ENCODE measurements at places on chromosomes 2 and 18.

DNA sequence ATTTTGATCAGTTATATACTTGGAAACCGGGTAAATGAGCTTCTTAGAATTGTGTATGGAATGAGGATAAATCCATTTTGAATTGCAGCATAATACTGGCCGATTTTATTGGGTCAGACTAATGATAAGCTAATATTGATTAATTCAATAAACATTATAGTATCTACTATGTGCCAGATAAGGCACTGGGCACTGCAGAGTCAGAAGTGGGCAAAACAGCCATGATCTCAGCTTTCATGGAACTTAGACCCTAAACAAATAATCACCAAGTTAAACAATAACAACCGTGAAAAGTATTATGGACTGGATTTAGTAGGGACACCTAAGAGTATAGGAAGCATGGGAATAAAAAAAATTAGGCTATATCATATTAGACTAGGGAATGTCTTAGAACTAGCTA, 297.0 kb upstream of the PKDCC start:
- no peak for DNase-seq

DNA sequence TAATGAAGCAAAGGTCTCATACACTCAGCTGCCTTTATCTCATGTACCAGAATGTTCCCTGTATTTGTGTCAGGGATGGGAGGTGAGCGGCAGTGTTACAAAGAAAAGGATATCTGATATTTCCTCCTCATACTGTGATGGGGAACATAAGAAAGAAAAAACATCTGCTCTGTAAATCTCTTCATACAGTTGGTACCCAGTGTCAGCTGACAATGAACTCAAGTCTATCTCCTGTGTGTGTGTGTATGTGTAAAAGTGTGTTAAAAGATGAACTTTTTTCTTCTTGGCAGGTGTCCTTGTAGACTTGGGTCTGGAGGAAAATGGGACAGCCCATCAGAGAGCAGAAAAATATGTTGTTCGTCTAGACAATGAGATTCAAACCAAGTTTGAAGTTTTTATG, 127.8 kb downstream of the ESCO1 start:
- DNase-seq: no peak

DNA sequence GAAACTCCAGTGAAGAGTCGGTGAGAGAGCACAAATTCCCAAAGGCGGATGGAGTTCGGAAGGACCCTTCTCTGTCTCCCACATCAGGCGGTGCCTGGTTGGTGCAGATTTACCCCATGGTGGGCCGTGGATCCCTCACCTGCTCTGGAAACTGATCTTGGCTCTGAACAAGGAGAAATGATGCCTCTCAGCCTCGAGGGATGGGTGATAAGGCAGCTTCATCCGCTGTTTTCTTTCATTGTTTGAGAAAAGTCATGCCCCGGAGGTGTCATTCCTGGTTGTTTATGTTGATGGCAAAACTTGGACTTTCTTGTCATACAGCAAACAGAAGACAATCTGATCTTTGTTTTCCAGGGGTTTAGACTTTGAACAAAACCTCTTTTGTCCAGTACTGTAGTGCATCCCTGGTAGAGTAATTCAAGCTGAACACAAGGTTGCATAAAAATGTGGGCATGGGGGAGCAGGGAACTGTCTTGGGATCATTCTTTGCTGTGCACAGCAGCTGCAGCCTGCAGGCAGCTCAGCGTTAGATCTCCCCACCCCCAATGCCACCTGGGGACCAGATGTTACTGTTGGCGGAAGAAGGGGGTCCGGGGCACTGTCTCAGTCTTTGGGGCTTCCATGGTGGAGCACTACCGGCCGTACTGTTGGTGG, 81.3 kb downstream of the NFATC1 start:
- no peak for DNase-seq

DNA sequence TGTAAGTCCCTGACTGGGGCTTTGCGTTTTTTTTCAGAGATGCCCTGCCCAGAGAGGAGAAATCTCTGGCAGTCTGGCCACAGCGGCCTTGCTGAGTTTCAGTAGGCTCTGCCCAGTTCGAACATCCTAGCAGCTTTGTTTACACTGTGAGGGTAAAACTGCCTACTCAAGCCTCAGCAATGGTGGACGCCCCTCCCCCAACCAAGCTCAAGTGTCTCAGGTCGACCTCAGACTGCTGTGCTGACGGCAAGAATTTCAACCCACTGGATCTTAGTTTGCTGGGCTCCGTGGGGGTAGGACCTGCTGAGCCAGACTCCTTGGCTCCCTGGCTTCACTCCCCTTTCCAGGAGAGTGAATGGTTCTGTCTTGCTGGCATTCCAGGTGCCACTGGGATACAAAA, 31.7 kb downstream of the L3MBTL4 start:
- DNase-seq: no peak

DNA sequence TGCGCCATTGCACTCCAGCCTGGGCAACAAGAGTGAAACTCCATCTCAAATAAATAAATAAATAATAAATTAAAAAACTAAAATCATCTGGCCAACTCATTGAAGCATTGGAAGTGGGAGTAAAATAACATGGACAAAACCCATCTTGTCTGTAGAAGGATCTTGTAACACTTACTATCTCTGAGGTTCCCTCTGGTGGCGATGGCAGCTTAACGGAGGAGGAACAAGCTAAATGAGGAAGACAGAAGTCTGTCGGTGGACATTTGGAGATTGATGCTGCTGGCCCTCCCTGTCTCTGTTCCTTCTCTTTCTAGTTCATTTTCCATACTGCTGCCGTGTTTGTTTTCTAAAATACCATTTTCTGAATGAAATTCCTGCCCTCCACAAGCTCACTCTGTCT, 43.4 kb downstream of the ZCCHC2 start:
- DNase-seq: no peak

GRCh38 chr2:9627310-9627709, 3.5 kb downstream of the YWHAQ start:
- DNase-seq: no peak

- DNase-seq: peak; percentile 46
These were observed 31.6 kb upstream of the SNORC start for GRCh38 chr2:232838406-232838874.

- DNase-seq: no peak
These were observed 159.6 kb upstream of the HNRNPA3 start for GRCh38 chr2:177053038-177053437.

DNA sequence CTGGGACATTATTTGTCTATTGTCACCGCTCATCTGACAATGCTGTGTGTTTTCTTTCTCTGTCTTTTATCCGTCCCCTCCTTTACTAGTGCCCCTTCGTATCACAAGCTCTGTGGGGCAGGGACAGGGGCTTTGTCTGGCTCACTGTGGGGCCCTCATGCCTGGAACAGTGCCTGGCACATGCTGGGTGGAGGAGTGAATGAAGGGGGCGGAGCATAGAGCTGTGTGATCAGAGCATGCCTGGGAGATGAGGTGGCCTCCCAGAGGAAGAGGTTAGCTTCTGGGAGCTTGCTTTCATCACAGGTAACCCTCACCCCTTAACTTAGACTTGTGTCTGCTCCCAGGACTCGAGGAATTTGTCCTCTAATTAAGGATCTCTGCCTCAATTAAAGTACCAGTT, 16.4 kb downstream of the MTCL1 start:
- no peak for DNase-seq

DNA sequence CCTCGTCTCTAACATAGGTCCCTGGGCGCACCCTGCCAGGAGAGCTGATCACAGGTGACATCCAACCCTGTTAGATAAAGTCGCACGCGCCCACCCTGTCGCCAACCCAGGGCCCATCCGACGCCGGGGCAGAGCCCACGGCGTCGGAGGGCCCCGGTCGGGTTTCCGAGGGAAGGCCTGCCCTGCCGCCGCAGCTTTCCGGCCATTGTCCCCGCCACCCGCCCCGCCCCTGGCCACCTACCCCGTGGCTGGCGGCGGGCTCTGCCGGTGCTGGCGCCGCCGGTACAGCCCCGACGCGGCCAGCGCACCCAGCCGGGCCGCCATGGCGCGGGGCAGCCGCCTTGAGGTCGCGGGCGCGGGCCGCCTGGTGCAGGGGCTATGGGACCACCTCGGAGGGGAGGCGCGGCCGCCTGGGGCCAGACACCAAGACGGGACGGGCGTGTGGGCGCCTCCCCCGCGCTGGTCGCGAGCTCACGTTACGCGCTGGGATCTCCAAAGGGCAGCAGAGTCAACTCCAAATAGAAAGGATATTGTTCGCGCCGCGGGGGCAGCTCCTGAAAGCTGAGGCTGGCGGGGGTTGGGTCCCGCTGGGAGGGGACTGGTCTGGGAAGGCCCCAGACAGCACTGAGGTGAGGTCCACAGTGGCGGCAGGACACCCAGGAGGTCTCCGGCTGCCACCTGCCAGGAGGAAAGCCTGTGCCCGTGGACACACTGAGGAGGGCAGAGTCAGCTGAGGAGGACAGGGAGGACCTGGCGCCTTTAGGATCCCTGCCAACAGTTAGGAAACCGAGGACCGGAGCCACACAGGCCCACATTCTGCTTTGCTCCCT, 11.1 kb downstream of the LIMS2 start:
- DNase-seq: no peak

- DNase-seq: no peak
These were observed 5.7 kb downstream of the EPB41L5 start for GRCh38 chr2:120018549-120018948.

GRCh38 chr18:25058521-25058920, 293.4 kb downstream of the ZNF521 start:
- DNase-seq: no peak

- no peak for DNase-seq
These were observed 443.5 kb downstream of the XIRP2 start for GRCh38 chr2:167331636-167332232.

DNA sequence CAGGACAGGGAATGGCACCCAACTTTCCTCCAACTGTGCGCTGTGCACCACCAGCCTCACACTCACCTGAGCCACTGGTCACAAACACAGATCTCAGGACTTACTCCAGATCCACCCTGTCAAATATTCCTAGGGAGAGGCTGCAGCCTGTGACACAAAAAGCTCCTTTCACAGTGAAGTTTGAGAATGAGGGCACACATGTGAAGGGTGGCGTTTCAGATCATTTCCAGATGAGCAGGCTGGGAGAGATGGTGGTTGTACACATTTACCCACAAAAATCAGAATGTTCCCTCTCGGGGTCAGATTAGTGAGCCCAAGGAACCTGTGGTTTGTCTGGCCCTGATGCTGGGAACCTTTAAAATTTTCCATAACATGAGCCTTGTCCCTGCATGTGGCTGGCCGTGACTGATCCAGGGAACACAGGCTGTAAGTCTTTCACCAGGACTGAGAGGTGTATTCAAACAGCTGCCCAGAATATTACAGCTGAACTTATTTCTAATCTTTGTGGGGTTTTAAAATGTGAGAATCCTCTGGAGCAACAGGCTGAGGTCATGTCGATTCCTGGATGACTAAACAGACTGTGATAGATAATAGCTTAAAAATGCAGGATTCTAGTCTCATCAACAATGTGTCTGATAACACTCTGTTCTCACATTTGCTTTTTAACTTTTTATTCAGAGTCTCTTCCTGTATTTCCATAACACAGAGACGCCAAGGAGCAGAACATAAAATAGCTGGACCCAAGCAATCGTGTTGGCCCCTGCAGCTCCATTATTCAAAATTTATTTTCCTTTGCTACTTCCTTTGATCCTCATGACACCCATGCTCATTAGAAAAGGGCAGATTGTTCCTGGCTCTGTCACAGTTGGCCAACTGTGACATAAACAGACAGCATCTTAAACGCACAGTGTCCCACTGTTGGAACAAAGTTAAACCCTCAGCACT, 35.5 kb downstream of the IL1R2 start:
- no peak for DNase-seq

GRCh38 chr2:105906481-105906880, 161.8 kb downstream of the NCK2 start:
- no peak for DNase-seq

DNA sequence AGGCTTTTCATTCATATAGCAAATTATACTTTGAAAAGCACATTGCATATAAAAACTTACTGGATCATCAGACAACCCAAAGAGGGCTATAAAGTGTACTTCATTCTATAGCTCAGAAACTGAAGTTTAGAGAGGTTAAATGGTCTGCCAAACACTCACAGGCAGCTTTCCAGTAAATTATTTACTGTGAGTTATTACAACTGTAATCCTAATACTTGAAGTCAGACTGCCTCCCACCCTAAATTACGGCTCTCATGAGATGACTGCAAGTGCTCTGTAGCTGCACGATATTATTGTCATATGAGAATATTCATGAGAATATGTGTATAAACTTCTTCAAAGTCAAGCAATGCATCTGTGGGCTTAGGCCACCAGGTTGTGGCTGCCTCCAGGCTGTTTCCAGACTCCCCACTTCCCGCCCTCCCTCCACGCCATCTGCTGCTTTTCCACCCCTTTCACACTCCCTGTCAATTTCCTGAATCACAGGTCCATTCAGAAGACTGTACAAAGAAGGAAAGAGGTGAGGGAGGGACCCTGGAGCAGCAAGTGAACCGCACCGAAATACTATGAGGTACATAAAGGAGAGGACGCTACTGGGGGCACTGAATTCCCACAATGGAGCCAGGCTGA, 111.1 kb upstream of the SPOPL start:
- DNase-seq: no peak

GRCh38 chr2:206918263-206918662, 21.1 kb upstream of the CPO start:
- DNase-seq: no peak

GRCh38 chr2:157394928-157395327, 49.0 kb downstream of the CYTIP start:
- no peak for DNase-seq

DNA sequence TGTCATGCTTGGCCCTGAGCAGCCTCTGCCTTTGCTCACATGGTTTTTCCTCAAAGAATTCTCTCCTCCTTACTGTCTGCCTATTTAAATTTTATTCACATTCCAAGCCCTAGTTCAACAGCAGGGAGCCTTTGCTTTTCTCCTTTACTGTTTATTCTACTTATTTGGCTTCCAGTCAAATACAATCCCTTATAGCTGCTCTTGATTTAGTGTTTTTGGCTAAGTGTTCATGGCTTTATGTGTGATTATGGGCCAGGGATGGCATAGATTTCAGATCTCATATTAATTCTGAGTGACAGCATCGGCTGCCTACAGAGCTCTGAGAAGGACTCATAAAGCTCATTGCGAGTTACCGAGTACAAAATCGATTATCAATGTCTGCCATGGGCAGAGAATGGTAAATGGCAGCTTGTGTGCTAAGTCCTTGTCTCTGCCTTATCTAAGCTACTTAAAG, 106.7 kb downstream of the METTL8 start:
- no peak for DNase-seq

- no peak for DNase-seq
These were observed 251.5 kb downstream of the TFCP2L1 start for GRCh38 chr2:121033461-121033996.

- DNase-seq: no peak
These were observed 31.4 kb upstream of the IL18RAP start for GRCh38 chr2:102391565-102391964.

DNA sequence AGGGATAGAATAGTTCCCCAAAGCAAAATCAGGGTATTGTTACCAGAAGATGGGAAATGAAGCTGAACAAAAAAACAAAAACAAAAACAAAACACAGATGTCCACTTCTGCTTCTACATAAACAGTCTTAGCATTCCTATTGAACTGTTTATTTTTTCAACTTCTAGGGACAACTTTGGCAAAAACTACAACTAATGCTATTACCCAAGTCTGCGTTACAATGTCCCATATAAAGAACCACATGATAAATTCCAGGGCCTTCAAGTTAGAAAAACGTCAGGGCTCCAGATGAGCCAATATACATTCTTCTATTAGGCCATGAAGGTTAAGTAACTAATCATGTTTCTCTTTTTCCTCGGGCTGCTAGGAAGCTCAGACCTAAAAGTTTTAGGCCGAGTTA, 16.9 kb downstream of the PID1 start:
- no peak for DNase-seq

All from activated CD4-positive, alpha-beta T cell treated with anti-CD3 and anti-CD28 coated beads for 1 hour (primary cell).